ENCODE measurements at places on chromosomes 5 and 9.

DNA sequence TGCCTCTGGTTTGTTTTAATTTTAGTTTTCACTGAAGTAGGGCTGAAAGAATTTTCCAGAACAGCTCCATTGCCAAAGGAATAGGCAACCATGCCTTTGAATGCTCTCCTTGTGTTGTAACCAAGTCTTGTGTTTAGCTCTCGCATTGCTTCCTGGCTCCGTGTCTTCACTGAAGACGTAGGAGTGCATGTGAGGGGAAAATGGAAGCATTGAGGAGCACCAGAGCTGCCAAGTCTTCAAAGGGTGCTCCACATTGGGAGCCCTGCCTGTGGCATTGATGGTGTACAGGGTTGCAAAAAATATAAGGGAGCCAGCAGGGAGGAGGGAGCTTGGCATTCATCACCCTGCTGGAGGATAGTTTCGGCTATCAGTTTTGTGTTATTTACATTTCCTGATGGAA lies 86.6 kb downstream of the NTRK2 start:
- no peak for DNase-seq

GRCh38 chr9:82152181-82152580 lies 163.6 kb downstream of the SPATA31D1 start:
- DNase-seq: no peak

GRCh38 chr5:3022665-3023064 lies 271.2 kb upstream of the IRX2 start:
- no peak for DNase-seq

GRCh38 chr5:321726-322251 lies 275 bp downstream of the AHRR start:
- no peak for DNase-seq

DNA sequence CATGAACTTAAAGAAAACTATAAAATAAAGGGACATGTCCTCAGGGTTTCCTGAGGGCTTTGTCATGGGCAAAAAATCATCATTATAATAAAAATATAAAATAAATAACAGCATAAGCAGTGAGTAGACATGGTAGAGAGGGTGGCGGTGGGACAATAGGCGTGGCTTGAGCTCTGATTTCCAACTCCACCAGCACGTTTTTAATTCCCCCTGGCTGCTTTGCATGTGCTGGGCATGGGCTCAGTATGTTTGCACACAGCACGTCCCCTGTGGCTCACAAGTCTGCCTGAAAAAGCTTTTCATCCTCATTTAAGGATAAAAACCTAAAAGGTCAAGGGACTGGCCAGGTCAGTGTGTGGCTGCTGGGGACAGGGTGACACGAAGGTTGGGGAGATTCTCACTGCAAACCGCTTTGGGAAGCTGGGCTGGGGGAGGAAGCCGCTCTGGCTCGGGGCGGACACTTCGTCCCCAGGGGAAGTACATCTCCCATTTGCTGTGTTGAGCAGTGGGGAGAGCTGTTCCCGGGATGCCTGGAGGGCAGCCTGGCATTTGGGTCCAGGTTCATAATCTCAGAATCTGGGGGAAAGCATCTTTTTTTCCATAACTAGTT lies 32.6 kb downstream of the NKX2-5 start:
- DNase-seq: no peak

DNA sequence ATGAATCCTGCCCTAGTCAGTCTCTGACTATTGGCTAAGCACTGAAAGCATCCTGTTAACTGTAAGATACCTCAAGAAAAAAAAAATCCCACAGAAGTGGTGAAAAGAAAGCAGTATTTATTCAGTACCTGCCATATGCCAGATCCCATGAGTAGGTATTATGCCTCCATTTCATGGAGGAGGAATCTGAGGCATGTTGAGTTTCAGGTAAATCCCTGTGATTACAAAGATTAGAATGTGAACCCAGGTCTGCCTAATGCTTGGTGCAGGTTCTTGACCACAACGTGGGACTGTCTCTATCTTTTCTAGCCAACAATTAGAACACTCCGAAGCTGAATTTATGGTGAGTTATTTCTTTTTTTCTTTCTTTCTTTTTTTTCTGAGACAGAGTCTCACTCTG lies 30.9 kb downstream of the SH3RF2 start:
- no peak for DNase-seq

DNA sequence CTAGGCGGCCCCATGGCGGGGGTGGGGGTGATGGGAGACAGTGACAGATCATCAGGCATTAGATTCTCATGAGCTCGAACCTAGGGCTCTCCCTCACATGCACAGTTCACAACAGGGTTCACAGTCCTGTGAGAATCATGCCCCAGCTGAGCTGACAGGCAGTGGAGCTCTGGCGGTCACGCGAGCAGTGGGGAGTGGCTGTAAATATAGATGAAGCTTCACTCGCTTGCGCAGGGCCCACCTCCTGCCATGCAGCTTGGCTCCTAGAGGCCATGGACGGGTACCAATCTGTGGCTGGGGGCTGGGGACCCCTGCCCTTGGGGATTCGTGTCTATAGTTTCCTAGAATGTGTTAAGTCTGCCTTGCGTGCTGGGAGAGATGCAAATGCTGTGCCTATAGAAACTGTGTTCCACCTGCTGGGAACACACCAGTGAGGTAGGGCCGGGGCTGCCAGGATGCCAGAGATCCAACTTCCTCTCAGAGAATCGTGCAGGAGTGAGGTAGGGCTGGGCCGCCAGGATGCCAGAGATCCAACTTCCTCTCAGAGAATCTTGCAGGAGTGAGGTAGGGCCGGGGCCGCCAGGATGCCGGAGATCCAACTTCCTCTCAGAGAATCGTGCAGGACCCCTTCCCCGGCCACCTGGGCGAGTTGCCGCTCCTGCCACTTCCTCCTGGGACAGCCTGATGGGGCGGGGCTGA lies 14.1 kb upstream of the EXOC3 start:
- no peak for DNase-seq

- DNase-seq: no peak
Observed at GRCh38 chr5:62011089-62011664, 294.8 kb upstream of the KIF2A start.

- peak; percentile 52 for DNase-seq
Observed at GRCh38 chr5:62152394-62153087, 153.5 kb upstream of the KIF2A start.

GRCh38 chr5:2891781-2892180 lies 140.3 kb upstream of the IRX2 start:
- DNase-seq: no peak

DNA sequence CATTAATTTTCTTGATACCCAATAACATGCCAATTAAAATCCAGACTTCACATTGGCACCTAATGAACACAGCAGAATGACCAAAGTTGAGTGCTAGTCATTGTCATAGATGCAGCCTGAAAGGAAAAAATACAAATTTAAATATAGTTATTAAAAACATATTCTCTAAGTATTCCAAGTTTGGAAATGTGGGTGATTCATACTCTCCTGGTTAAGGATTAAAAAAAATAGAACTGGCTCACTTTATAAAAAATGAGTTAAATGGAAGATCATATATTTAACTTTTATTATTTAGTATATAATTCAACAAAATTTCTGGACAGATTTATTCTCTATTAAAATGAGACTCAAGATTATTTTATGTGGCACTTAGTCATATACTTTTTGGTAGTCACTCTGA lies 33.2 kb upstream of the RICTOR start:
- DNase-seq: no peak

GRCh38 chr5:137201876-137202275 lies 297.2 kb downstream of the SPOCK1 start:
- DNase-seq: no peak

GRCh38 chr9:126582427-126582826 lies 31.3 kb upstream of the LMX1B start:
- DNase-seq: no peak

- DNase-seq: no peak
Observed at GRCh38 chr5:170678811-170679210, 104.7 kb upstream of the GABRP start.

- DNase-seq: no peak
Observed at GRCh38 chr5:133925866-133926488, 42.4 kb downstream of the C5orf15 start.

DNA sequence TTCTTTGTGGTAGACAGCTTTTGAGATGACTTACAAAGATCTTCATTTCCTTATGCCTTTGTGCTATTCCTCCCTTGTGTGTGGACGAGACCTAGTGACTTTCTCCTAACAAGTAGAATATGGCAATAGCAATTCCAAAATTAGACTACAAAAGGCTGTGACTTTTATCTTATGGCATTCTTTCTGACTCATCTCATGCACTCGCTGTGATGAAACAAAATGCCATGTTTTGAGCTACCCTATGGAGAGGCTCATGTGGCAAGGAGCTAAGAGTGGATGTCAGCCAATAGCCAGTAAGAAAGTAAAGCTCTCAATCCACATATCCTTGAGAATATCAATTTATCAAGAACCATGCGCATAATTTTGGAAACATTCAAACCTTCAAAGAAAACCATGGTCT lies 380.5 kb upstream of the SMC2 start:
- no peak for DNase-seq

- DNase-seq: no peak
Observed at GRCh38 chr9:93057042-93057702, 1.3 kb upstream of the SUSD3 start.

Measured in SHP77 treated with DMSO at 0.1 percent for 48 hours (cell line).